ENCODE measurements at places on chromosomes 11 and 22.

- no peak for DNase-seq
These were observed 382.7 kb downstream of the METTL15 start for GRCh38 chr11:28490773-28491382.

GRCh38 chr22:23562186-23562585, 17.9 kb downstream of the IGLL1 start:
- DNase-seq, result no peak

DNA sequence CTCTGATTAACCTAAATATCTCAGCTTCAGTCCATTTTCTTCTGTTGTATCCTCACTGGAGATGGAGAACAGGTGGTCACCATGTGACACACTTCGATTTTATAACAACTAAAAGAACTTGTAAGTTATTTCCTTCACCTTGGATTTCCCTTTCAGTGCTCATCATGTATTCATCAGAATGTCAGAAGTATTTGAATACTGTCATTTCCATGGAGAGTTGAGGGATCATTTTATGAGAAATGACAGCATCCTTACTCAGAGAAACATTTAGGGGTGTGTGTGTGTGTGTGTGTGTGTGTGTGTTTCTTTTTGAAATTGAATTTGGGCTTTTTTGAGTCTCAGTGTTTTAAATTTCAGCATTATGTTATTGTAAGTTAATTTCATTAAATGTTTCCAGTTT, 205.8 kb downstream of the ARHGAP42 start:
- no peak for DNase-seq

- no peak for DNase-seq
These were observed 145.0 kb downstream of the CCDC34 start for GRCh38 chr11:27217948-27218420.

- DNase-seq, result no peak
These were observed 224.3 kb upstream of the C11orf87 start for GRCh38 chr11:109197656-109198055.

DNA sequence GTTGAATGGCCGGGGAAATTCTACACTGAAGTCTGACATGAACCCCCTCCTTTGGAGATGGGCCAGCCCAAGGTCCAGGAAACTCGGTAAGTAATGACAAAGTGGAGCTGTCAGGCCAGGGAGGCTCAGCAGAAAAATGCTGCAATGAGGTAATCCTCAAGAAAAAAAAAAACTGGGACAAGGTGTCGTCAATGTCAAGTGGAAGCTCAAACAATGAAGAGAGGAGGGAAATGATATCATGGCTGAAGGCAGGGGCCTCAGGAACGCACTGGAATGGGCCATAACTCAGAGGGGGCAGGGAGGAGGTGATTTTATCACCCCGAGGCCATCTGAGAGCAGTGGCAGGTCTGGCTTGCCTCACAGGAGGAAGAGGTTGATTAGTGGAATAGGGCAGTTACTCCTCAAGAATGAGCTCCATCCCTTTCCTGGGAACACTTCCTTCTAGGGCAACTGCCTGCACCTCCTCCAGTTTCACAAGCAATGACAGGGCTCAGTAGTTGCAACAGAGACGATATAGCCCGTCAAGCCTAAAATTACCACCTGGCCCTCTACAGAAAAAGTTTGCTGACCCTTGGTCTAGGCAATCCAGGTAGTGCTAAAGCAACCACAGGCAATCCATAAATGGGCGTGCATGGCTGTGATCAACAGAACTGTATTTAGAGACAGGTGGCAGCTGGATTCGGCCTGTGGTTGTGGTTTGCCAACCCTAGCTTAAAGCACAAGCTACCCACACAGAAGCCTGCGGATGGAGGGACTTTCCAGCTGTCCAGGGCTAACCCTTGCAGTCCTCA, 65.2 kb downstream of the FBXO7 start:
- DNase-seq, result no peak

DNA sequence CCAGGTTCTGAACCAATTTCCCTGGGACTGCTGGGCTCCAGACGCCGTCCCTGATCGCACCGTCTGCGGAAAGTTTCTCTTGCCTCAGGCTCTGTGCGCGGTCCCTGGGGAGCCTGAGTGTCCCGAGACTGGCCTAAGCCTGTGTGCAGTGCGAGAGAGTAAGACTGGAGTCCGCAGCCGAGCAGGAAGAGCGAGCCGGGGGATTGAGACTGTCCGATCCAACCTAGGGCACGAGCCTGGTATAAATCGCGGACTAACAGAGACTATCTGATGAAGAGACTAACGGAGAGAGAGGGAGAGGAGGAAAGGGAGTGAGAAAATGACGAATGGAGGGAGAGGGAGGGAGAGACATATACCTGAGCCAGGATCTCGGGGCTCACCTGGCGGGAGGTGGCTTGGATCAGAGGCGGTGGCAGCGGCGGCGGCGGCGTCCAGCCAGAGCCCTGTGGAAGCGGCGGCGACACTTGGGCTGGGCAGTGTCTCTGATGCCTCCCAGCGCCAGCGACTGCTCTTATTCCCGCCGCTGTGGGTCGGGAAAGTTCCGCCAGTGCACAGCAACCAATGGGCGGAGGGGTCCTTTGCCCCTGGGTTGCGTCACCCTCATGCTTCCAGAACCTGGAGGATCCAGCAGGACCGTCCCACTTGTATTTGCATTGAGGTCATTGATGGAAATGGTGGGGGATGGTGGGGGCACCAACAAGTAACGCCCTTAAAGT, at the start of gene CALCA:
Gene CALCA, minus strand, starts transcription at position 487 of the 716 bp plus-strand sequence. CDS start 1,159 bp downstream, outside the sequence.
- no peak for DNase-seq

Measured in T1000 (cell line).